ENCODE measurements at places on chromosomes 1 and 21. TPM values are rescaled to one million over a fixed set of nuclear protein-coding genes. Genes with fewer than 3 reads are reported as not detected.

Gene SPATA45
- 0.45 TPM for total RNA-seq

Gene KLHDC8A
- total RNA-seq = not detected

Gene SEC16B
- total RNA-seq = not detected

Gene AMY2A
- not detected for total RNA-seq

- H3K4me1 ChIP-seq = peaks cover 12% of the 10 kb centered on the region
- H3K27ac ChIP-seq = no peak overlapping the region
- peaks cover 5% of the 10 kb centered on the region for H3K36me3 ChIP-seq
- no peak overlapping the region for H3K4me3 ChIP-seq
- DNase-seq = no peak
These were observed 57.3 kb downstream of the ZNF644 start for GRCh38 chr1:90964444-90965035.

- DNase-seq = no peak
- no peak overlapping the region for H3K27ac ChIP-seq
- peaks cover 4% of the 10 kb centered on the region for H3K4me1 ChIP-seq
- H3K27me3 ChIP-seq = peaks cover 15% of the 10 kb centered on the region
- H3K4me3 ChIP-seq = no peak overlapping the region
These were observed 103.6 kb upstream of the BACE2 start for GRCh38 chr21:41064334-41064791.

DNA sequence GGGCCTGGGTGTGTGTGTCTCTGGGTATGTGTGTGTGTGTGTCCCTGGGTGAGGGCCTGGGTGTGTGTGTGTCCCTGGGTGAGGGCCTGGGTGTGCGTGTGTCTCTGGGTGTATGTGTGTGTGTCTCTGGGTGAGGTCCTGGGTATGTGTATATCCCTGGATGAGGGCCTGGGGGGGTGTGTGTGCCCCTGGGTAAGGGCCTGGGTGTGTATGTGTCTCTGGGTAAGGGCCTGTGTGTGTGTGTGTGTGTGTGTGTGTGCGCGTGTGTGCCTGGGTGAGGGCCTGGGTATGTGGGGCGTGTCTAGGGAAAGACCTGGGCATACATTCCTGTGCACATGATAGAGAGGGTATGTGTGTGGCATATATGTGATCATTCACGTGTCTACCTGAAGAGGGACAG lies 155.1 kb upstream of the ZC3H12A start:
- peaks cover 42% of the 10 kb centered on the region for H3K27me3 ChIP-seq
- no peaks in the 10 kb centered on the region for H3K4me1 ChIP-seq
- no peaks in the 10 kb centered on the region for H3K36me3 ChIP-seq
- DNase-seq = no peak
- no peak overlapping the region for H3K4me3 ChIP-seq

- H3K27me3 ChIP-seq = no peaks in the 10 kb centered on the region
- H3K4me3 ChIP-seq = no peak overlapping the region
- H3K36me3 ChIP-seq = no peaks in the 10 kb centered on the region
- no peak overlapping the region for H3K27ac ChIP-seq
- DNase-seq = no peak
These were observed 33.9 kb upstream of the PUM1 start for GRCh38 chr1:31099293-31100032.

DNA sequence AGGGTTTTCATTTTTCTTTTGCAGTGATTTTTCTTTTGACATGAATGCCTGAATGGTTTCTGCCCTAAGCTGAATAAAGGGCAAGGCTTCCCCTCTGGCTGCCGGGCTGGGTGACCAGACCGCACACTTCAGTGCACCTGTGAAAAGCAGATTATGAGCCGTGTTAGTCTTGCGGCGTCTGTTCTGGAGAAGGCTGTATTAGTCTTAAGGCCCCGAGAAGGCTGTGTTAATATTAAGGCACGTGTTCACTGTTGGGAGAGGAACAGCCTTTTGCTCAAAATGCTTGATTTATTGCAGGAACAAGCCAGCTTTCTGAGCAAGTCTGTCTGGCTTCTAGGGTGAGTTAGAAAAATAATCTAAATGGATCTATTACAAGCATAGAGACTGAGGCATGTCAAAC lies 54.7 kb upstream of the DNAH14 start:
- no peak for DNase-seq
- no peak overlapping the region for H3K4me3 ChIP-seq
- no peak overlapping the region for H3K27ac ChIP-seq

DNA sequence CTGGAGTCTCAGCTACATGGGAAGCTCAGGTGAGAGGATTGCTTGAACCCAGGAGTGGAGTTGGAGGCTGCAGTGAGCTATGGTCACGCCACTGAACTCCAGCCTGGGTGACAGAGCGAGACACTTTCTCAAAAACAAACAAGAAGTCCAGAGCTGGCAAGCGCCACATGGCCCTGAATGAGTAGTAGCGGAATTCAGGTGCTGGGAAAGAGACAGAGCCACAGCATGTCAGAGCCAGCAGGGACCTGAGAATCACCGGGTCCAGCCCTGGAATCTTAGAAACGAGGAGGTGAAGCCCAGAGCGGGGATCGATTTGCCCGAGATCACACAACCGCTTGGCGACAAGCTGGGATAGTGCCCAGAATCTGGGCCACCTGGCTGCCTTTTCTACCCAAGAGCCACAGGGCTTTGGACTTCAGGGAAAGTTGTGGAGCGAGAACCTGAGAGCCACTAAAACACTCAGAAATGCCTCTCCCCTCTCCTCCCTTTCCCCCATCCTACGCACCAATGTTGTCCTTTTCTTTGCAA lies 9.8 kb downstream of the ARL8A start:
- H3K4me1 ChIP-seq = no peaks in the 10 kb centered on the region
- H3K27ac ChIP-seq = no peak overlapping the region
- no peaks in the 10 kb centered on the region for H3K27me3 ChIP-seq

DNA sequence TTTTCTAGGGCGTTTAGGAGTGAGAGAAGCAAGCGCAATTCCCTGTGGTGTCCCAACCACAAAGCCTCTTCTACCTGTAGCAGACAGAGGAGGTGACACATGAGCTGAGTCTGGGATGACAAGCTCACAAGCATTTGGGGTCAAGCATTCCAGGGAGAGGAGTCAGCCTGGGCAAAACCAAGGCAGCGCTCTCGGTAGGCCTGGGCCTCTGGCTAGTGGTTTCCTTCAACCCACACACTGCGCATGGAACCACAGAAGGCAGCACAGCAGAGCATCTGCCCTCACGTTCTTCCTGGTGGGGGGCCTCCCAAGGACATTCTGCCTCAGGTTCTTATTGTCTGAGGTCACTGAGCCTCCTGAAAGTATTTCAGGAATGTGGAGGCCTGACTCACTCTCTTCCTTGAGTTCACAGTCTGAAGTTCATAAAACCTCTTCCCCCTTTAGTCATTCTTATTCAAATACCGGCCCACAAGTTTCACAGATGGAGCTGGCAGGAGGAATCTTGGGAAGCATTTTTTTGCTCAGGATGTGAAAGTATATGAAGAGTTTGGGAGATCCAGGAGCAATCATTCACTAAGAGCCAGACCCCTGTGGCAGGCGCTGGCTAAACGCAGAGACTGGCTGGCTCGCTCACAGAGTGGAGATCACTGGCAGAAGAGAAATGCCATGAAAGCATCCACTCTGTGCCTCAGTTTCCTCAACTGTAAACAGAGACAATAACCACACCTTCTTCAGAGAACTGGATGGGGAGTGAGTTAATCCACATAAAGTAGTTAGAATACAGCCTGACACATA lies 26.8 kb downstream of the CCN1 start:
- no peak overlapping the region for H3K27ac ChIP-seq
- H3K4me3 ChIP-seq = no peak overlapping the region
- H3K27me3 ChIP-seq = no peaks in the 10 kb centered on the region
- no peak for DNase-seq
- no peaks in the 10 kb centered on the region for H3K4me1 ChIP-seq

GRCh38 chr1:30876451-30877204 lies 31.9 kb downstream of the SDC3 start:
- no peak for DNase-seq
- H3K4me1 ChIP-seq = no peaks in the 10 kb centered on the region
- H3K27ac ChIP-seq = no peak overlapping the region
- no peaks in the 10 kb centered on the region for H3K36me3 ChIP-seq
- no peak overlapping the region for H3K4me3 ChIP-seq

GRCh38 chr21:45410865-45411809 lies 6.2 kb downstream of the COL18A1 start:
- no peaks in the 10 kb centered on the region for H3K4me1 ChIP-seq
- H3K4me3 ChIP-seq = no peak overlapping the region
- H3K36me3 ChIP-seq = no peaks in the 10 kb centered on the region
- peaks cover 14% of the 10 kb centered on the region for H3K27me3 ChIP-seq
- no peak for DNase-seq

- no peak overlapping the region for H3K27ac ChIP-seq
- no peak for DNase-seq
- H3K36me3 ChIP-seq = no peaks in the 10 kb centered on the region
- peaks cover 1% of the 10 kb centered on the region for H3K27me3 ChIP-seq
- H3K4me1 ChIP-seq = peaks cover 2% of the 10 kb centered on the region
- no peak overlapping the region for H3K4me3 ChIP-seq
These were observed 4.7 kb downstream of the ELF3 start for GRCh38 chr1:202014915-202015661.

GRCh38 chr21:15774590-15774989 lies 44.8 kb downstream of the USP25 start:
- peaks cover 15% of the 10 kb centered on the region for H3K4me1 ChIP-seq
- H3K4me3 ChIP-seq = no peak overlapping the region
- H3K27ac ChIP-seq = no peak overlapping the region
- no peaks in the 10 kb centered on the region for H3K27me3 ChIP-seq
- no peak for DNase-seq

GRCh38 chr1:233031521-233031920 lies 81.1 kb downstream of the NTPCR start:
- no peak overlapping the region for H3K4me3 ChIP-seq
- no peak for DNase-seq

DNA sequence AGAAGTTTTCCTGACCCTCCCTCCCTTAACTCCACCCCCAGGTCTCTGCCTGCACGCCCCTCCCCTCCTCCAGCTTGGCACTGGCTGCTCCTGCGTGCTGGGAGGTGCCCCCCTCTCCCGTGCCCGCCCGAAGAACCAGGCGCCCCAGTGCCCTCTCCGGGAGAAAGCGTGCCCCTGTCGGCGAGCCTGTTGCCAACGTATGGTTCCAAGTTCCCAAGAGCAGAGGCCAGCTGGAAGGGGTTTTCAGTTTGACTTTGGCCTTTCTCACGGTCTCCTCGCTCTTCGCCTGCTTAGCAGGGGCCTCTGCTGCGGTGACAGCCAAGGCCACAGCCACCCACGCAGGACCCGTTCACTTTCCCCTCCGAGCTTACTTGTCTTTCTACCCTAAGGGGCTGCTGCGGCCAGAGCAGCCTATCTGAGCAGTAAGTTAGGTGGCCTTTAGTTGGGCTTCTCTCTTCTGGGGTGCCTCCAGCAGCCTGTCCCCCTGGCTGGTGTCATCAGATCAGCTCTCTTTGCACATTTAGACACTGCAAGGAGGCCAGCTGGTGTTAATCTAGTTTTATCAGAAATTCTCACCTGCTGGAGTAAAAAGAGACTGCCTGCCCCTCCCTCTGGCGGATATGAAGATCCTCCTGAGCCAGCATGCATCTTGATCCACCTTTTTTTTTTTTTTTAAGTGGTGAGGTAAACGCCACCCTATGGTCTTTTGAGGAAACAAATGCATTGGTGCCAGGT lies 1.5 kb downstream of the STUM start:
- no peaks in the 10 kb centered on the region for H3K36me3 ChIP-seq
- peaks cover 19% of the 10 kb centered on the region for H3K4me1 ChIP-seq
- DNase-seq = no peak
- H3K27ac ChIP-seq = no peak overlapping the region
- peak overlapping the region; percentile 36 for H3K4me3 ChIP-seq

DNA sequence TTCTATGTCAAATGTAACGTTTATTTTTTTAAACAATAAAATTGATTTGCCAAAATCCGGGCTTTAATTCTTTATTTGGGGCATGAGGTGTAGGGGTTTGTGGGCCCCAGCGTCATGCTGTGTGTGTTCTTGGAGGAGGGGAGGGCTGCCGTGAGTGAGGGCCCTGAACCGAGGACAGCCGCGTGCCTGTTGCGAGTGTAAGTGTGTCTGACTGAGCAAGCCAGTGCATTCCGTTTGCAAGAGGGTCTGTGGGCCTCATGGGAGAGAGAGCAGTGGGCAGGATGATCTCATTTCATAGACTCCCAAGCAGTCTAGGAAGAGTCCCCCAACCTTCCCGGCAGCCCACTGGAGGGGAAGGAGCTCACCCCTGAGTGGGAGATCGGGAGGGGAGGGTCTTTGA lies 21.4 kb upstream of the SPSB1 start:
- H3K27ac ChIP-seq = no peak overlapping the region
- peaks cover 27% of the 10 kb centered on the region for H3K4me1 ChIP-seq
- DNase-seq = no peak
- H3K4me3 ChIP-seq = no peak overlapping the region

GRCh38 chr21:15034126-15034853 lies 30.5 kb downstream of the NRIP1 start:
- no peak for DNase-seq
- no peaks in the 10 kb centered on the region for H3K27me3 ChIP-seq
- peaks cover 2% of the 10 kb centered on the region for H3K36me3 ChIP-seq
- H3K4me3 ChIP-seq = no peak overlapping the region
- peaks cover 6% of the 10 kb centered on the region for H3K4me1 ChIP-seq

DNA sequence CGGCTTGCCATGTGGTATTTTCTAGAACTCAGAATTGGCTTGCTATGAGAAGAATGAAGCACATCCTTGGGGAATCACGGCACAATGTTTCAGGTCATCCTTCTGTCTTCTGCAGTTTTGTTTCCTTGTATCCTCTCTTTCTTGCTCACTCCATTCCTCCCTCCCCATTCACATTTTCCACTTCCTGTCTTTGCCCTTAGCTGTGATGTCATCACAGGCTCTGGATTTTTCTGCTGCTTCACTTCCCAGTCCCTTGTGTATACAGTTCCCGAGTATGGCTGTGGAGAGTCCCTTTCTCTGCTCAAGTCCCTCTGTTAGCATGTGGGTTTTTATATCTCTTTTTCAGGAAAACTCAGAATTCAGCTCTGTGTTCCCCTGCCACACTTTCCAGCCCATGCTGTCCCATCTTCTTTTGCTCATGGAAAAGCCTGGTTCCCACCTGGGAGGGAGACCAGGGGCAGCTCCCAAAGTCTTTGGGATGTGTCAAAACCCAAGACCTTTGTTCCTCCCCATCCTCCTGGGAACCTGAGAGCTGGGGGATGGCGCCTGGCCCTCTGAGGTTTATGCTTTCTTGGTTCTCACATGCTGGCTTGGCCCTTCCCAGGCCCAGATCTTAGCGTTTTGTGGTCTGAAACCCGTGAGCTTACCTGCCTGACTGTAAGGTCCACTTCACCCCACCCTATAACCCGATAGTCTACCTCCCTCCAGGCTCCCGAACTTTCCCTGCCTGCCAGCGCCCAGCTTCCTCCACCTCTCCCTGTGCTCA lies 4.8 kb upstream of the RGS16 start:
- H3K27me3 ChIP-seq = peaks cover 84% of the 10 kb centered on the region
- no peak for DNase-seq
- H3K27ac ChIP-seq = no peak overlapping the region
- H3K4me1 ChIP-seq = peaks cover 23% of the 10 kb centered on the region
- H3K36me3 ChIP-seq = no peaks in the 10 kb centered on the region
